ENCODE measurements at places on chromosomes 5 and 9.

- DNase-seq, result peak; percentile 74
These were observed 50.0 kb downstream of the TRIM32 start for GRCh38 chr9:116737152-116737546.

DNA sequence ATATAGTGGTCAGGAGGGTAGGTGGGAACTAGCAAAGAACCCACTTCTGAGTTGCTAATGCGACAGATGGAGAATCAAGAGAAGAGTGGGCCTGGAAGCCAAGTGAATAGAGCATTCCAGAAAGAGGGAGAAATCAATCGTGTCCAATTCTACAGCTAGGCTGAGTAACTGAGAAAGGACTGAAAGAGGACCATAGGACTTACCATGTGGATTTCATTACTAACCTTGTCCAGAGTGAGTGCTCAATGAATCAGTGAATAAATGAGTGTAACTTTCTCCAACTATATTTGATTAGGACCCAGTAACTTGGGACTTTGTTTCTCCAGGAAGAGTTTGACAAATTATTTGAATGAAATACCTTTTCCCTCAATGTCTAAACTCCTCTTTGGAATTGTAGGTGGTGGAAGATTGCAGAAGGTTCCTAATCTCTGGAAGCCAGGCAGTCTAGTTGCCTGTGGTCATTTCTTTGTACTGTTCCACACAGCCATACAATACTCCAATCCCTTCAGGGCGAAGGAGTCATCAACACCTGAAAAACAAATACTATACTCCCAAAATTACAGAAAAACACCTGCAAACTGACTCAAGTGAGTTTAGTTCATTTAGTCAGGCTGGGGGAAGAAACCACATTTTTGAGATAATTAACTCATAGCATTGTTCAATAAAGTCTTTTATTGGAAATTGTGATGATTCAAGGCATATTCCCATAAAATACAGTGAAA, 2.6 kb upstream of the F2RL1 start:
- peak; percentile 54 for DNase-seq

DNA sequence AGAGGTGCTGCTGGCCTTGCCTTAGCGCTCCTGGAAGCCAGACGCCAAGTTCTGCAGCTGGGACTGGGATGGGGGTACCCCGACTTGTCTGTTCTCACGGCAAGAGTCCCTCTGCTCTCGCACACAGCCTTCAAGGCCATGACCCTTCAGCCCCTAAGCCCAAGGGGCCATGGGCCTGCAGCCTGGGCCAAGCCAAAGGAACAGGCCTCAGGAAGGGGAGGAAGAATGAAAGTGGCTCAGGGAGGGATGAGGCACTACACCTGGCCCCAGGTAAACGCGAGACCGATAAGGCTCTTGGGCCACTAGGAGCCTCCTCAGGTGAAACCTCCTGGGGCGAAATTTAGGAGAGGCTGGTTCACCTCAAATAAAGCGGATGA, 3.9 kb downstream of the EBF1 start:
- no peak for DNase-seq

DNA sequence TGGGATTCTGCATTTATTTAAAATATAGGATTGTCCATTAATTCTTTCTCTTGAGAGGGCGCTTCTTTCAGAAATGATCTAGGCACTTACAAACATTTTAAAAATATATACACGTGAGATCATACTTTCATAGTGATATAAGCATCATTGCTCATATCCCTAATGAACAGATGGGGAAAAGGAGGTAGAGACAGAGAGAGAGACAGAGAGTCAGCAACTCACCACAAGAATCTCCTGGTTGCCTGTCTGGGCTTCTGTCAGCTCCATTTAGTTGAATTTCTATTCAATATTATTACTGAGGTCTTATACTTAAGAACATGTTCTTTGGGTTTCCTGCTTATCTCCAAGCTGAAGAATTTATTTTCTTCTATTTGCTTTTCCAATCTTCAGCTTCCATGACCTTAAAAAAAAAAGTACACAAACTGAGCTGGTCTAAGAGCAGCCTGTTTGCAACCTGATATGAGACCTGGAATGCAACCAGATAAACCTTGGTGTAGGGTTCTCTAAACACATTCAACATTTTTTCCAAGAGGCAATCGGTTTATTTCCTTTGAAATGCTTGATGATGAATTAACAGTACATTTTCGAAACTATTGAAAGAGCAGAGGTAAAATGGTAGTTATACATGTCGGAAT, 51.6 kb upstream of the LIFR start:
- peak; percentile 26 for DNase-seq

GRCh38 chr9:121652021-121652837, 795 bp downstream of the DAB2IP start:
- DNase-seq, result no peak

GRCh38 chr9:136087741-136088480, 7.2 kb downstream of the NACC2 start:
- no peak for DNase-seq

DNA sequence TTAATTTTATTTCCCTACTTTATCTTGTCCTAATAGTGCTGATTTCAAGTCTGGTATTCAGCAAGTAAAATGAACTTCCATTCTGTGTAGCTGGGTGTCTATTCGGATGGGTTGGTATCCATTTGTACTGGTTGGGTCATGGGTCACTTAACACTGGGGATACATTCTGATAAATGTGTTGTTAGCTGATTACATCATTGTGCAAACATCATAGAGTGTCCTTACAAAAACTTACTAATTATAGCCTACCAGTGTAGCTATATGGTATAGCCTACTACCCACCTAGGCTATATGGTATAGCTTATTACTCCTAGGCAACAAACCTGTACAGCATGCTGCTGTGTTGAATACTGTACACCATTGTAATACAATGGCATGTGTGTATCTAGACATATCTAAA, 1373.7 kb upstream of the DMAC1 start:
- DNase-seq, result no peak
